Aorta (tissue), 5 donors: ENCODE measurements at places on chromosomes 1 and 21.
A peak's percentile ranks its signal among the peaks of the same experiment; 100 is the strongest.

DNA sequence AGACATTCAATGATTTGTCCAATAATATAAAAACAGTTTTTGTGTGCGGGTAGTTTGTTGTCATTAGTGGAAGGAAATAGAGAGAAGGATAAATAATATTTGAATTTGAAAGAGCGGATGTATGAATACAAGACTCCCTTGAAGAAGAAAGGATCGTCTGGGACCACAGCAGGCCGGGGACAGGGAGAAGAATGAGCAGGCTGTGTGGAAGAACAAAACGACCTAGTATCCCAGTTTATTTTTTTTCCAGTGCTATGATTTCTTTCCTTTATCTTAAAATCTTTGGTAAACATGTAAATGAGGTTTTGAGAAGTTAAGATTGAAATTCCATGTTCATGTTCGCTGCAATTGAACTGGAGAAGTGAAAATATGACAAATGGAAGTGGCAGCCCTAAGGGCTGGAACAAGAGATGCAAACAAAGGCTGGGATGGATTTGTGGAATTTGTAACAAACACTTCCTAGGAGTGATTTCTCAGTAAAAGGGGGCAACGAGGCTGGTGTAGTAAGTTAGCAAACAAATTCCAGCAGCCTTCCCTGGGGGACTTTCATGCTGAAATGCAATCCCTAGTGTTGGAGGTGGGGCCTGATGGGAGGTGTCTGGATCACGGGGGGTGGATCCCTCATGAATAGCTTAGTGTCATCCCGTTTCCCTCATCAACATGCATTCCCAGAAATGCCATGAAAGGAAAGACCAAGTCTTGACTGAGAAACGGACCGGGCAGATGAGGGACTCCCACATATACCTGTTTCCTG is 10.2 kb upstream of the IFI16 start:
- peak; percentile 81 for DNase-seq

DNA sequence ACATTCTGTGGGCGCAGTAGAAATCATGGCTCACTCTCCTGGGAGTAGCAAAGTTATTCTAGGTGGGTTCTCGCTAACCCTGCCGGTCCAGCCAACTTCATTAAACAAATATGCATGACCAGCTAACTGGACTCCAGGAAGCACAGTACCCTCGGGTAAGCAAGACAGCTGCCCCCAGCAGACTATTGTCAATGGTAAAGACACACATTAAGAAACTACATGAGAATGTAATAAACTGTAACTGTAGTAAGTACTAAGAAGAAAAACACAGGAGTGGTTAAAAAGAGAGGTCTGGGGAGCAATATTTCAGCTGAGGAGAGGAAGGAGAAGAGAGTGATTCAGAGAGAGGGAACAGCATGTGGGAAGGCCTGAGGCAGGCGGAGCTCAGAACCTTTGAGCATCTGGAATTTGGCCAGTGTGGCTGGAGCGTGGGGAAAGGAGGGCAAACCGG is 7.4 kb downstream of the SLC2A5 start:
- DNase-seq = no peak

- DNase-seq = no peak
Observed at GRCh38 chr1:87150143-87150542, 178.5 kb upstream of the LMO4 start.

- no peak for DNase-seq
Observed at GRCh38 chr1:87004857-87005256, 90.4 kb downstream of the HS2ST1 start.

DNA sequence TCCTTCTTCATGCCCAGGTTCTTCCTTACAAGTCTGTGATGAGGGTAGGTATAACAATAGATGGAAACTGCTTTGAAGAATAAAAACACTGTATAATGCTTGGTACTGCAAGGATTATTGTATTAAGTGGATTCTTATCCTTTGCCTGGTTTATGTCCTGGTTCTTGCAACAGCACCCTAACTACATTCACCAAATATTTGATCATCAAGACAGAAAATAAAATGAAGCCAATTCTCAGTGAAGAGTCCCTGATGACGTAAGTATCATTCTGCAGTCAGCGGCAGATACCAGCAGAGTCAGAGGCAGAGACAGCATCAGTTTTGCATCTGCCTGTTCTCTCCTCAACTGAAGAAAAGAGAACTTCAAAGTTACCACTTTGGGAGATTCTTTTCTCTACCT is 19.7 kb downstream of the ARHGEF11 start:
- no peak for DNase-seq

DNA sequence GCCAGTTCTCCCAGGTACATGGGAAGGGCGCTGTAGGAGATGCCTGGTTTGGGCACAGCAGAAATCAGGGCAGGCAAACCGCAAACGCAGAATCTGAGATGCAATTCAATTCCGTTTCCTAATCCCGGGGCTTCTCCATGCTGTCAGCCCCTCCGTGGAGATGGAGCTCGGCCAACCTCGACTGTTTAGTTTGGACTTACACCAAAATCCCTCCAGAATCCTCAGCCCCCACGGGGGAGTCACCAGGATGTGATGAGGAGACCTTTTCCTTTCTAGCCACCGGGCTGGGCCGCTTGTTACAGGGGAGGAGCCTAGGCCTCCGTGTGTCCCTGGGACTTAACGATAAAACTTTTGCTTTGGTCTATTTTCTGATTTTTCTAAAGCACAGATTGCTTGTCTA is 7.9 kb downstream of the SLC2A7 start:
- no peak for DNase-seq

- no peak for DNase-seq
Observed at GRCh38 chr1:152086760-152087159, 2.1 kb downstream of the TCHHL1 start.

DNA sequence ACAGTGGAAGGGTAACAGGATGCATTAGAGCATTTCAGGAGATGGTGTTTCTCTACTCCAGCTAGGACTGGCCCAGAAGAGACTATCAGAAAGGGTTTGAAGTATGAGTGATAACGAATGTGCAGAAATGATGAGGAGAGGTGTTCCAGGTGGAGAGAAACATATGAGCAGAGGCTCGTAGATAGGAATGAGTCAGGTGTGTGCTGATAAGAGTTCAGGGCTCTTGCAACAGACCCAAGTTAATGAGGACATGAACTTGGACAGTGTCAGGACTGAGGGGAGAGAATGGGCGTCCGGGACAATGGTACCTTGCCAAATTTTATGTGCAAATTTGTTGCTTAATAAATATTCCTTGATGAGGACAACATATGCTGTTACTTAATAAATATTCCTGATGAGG is 183.9 kb upstream of the NFIA start:
- no peak for DNase-seq

DNA sequence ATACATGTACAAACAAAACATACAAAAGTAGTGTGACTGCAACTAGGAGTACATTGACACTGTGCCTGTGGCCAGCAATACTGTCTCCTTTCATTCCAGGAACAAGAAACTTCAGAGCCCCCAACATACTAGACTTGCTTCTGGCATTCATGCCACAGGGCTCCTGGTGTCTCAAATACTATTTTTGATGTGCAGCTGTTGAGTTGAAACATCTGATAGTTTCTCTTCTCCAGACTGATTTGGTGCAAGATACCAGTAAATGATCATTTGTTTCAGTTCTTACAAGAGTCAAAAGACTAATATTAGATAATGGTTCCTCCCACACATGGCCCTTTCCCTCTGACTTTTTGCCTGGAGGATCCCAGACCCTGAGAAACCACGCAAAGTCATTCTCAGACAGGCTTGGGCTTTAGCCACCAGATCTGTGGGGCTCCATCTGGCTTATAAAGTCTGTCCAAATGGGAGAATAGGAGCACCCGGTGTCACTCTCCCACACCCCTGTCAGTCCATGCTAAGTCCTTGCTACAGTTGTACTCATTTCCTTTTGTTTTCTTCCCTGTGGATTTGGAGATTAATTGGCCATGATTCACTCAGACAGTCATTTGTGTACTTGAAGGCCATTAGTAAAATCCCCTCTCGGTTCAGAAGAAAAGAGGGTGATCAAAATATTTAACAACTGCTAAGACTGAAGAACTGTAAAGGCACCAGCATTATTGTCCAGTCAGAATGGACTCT is 163.5 kb upstream of the RUNX1 start:
- DNase-seq = no peak

DNA sequence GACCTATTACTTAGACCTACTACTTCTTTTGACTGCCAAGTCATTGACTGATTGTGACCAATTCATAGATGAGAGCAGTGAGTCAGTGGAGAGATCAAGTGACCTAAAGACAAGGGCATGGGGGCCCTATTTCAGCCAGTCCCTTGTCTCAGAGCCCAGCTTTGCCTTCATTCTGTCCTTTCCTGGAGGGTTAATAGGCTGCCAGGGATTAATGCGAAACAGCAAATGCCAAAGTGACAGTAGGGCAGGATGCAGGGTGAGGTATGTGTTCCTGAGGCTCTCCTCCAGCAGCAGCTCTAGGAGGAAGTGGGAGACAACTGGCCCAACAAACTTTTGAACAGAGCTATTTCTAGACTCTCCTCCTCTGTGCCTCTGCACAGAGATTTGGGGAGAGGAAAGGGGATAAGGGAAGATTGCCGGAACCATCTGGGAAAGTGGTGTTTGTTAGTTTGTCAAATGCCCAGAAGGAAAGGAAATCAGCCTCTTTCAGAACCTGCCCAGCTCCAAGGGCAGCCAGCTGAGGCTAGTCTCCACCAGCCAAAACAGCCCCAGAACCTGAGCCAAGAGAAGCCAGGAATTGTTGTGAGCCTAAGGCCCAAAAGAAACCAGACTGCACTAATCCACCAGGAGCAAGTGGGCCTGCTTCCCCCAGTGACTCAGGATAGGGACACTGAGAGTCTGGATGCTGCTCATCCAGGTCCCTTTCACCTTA is 4.9 kb upstream of the S100A3 start:
- DNase-seq = peak; percentile 66

GRCh38 chr1:207670192-207670591 is 25.3 kb downstream of the CR1L start:
- DNase-seq = no peak

DNA sequence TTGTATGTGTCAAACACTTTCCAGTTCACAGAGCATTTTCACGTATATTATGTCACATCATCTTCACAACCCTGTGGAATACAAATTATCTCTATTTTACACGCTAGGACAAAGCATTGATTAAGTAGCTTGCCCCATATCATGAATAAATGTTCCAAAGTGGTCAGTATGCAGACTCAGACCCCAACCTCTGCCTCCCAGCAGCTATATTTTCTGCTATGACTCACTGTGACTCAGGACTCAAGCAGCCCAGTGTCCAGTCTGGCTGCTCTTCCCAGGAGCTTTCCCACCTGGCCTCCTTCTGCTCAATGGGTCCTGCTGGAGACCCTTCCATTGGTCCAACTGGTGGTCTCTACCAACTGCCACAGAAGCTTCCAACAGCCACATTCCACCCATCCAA is 56.0 kb upstream of the RAP1A start:
- DNase-seq = no peak

DNA sequence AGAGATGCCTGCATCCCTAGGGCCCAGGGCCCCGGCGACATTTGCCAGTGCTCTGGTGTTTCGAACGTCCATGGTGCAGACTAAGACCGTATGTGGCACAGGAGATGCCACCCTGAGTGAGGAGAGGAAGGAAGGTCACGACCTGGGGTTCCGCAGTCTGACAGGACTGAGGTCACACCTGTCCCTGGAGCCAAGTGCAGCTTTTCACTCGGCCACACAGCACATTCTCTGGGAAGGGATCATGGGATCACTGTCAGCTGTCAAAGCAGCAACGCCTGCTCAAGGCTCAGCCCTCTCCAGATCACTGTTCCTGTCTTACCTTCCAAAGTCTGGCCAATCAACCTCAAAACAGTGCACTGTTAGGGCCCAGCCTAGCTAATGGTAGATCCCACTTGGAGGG is 243.6 kb downstream of the SIPA1L2 start:
- DNase-seq = no peak

GRCh38 chr1:248926401-248927182 is 20.6 kb downstream of the PGBD2 start:
- DNase-seq = no peak

GRCh38 chr1:77412820-77413530 is 131.2 kb downstream of the AK5 start:
- no peak for DNase-seq

DNA sequence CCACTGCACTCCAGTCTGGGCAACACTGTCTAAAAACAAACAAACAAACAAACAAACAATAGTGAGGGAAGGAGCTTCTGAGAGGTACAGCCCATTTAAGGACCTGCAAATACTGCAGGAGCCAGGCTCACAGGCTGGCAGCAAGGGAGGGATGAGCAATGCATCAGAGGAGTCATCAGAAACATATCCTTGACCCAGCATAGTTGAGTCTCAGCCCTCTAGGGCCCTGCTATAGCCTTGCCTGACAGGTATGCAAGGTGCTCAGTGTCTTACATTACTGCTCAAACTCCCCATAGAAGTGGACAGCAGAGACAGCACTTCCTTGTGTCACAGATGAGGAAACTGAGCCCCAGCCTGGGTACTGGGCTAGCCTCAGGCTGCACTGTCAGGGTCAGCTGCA is 7.3 kb upstream of the TTC4 start:
- DNase-seq = no peak

DNA sequence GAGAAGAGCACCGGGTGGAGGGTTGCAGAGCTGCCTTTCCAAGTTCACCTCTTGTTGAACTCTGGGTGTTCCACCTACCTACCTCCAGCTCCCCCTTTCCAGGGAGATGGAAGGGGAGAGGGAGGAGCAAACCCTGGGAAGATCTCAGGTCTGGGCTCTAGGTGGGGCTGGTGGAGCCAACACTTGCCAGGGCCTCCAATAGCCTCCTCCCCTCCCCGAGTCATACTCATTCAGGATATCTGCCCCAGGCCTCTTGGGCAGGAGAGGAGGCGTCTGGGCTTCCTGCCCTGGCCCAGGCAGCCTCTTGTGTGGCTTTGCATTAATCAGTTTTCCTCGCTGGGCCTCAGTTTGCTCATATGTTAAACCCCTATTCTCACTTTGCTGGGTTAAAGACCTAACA is 13.4 kb downstream of the RAP1GAP start:
- DNase-seq = no peak

- no peak for DNase-seq
Observed at GRCh38 chr1:22508991-22509390, 54.3 kb upstream of the EPHA8 start.

GRCh38 chr1:26787381-26787705 is 407 bp upstream of the PIGV start:
- DNase-seq = no peak

DNA sequence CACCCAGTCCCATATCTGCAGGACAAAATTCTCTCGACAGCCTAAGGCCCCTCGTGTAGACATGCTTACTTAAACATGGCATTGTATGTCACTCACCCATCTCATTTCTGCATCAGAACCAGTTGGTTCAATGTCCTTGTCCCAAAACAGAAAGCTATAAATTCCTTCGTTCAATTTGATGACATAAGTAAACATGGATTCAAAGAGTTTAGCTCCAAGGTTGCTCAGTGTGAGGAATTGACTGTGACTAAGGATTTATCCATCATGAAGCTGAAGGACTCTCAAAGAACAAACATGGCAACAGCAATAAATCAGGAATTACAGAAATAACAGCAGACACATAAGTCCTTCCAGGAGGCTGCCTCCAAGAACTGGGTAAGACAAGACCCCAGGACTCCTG is 237.2 kb downstream of the TOMM20 start:
- no peak for DNase-seq

- no peak for DNase-seq
Observed at GRCh38 chr1:204259782-204260181, 46.0 kb upstream of the GOLT1A start.

GRCh38 chr1:165497069-165498013 is 46.5 kb upstream of the LRRC52 start:
- DNase-seq = no peak

- DNase-seq = no peak
Observed at GRCh38 chr1:54986025-54986424, 5.6 kb downstream of the TMEM61 start.

- DNase-seq = no peak
Observed at GRCh38 chr1:200525090-200525987, 95.2 kb downstream of the KIF14 start.

GRCh38 chr1:24336075-24336474 is 16.9 kb downstream of the GRHL3 start:
- DNase-seq = no peak
